Hematopoietic multipotent progenitor cell treated with erythropoietin and hydrocortisone succinate and interleukin-3 and kit ligand, for 8 days (in vitro differentiated cells): ENCODE measurements at places on chromosomes 3 and 15.

GRCh38 chr15:58748852-58749531 is 515 bp downstream of the ADAM10 start:
- DNase-seq: peak; percentile 25

- DNase-seq: peak; percentile 17
Observed at GRCh38 chr3:123949641-123950040, 11.4 kb downstream of the CCDC14 start.

DNA sequence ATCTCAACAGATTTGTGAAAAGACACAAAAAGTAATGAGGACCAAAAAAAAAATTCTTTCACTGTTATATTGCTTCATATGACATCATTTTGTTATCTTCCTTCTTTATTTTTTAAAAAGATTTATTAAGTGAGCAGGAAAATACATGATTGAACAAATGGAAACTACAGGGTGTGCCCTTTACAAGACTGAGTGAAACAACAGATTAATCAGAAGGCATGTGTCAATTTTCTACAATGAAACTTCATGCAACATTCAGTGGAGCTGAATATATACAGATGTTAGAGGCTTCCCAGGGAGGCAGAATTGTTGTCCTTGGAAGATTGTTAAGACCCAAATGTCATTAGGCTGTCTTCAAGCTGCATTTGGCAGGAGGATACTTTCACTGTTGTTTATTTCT is 28.4 kb upstream of the SLC2A2 start:
- DNase-seq: no peak

- no peak for DNase-seq
Observed at GRCh38 chr15:50973605-50974004, 65.1 kb downstream of the AP4E1 start.

DNA sequence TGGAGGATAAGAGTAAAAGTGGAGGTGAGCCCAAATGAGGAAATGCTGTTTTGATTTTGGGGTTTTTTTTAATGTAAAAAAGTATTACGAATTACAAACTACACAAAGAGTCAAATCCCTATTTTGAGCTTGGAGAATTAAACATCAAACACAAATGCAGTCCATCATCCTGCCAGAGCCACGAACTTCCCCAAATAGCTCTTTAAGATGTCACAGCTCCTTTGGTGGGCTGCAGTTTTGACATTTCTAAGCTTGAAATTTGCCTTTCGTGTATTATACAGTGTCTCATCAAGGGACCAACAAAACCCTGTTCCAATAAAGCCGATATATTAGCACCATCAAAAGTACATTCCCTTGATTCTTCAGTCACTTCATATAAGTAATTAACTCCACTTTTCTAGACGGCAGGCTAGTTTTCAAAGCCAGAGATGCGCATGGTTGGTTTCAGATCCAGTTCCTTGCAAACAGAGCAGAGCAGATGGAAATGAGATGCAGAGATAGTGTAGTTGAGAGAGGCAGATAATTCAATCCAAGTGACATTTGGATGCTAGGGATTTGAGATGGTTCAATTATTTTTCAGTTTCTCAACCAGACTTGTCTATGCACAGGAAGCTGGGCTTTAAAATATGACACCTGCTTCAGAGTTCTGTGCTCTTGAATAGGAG is 580.9 kb downstream of the EDEM1 start:
- DNase-seq: no peak
